Right cardiac atrium (tissue), 5 donors: ENCODE measurements at places on chromosomes 11 and 22. TPM values are rescaled to one million over a fixed set of nuclear protein-coding genes. Genes with fewer than 3 reads are reported as not detected.

The GALNT18 gene
- 18.4 TPM for polyA plus RNA-seq

The PPP1CA gene
- polyA plus RNA-seq: 79.4 TPM

The OR5B3 gene
- not detected for polyA plus RNA-seq

The CCDC73 gene
- polyA plus RNA-seq: not detected
